ENCODE measurements at places on chromosomes 3 and 15. TPM values are rescaled to one million over a fixed set of nuclear protein-coding genes. Genes with fewer than 3 reads are reported as not detected.

- no peaks in the 10 kb centered on the region for H3K27me3 ChIP-seq
- no peak overlapping the region for H3K4me3 ChIP-seq
- no peak overlapping the region for H3K27ac ChIP-seq
- H3K4me1 ChIP-seq, result peaks cover 4% of the 10 kb centered on the region
Measured at GRCh38 chr3:142337994-142338393, 109.8 kb downstream of the XRN1 start.

DNA sequence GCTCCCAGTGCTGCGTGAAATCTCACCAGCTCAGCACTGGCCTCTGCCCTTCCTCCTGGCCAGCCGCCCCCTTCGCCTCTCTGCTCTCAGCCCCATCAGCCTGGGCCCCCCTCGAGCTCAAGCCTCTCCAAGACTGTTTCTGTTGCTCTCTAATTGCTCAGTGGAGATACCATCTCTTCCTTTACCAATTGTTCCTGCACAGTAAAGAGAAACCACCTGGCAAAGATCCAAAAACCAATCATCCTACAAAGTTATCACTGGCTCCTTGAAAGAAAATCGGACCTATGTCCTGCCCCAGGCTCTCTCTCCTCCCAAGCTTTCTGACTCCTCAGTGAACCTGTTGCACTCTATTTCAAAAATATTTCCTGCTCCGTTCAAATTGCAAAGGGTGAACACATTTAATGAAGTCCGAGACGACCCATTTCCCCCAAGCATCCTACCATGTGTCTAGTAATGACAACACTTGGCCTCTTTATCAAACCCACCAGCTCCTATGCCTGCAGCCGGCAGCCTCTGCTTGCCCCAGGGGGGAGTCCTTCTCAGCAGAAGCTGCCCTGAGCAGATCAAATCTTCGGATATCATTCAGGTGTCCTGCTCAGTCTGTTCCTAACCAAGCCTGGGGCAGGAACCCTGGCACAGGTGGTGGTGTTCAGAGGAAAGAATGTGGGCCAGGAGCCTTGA is 53.7 kb upstream of the FAM174B start:
- peaks cover 8% of the 10 kb centered on the region for H3K4me1 ChIP-seq
- H3K4me3 ChIP-seq, result no peak overlapping the region
- H3K27me3 ChIP-seq, result peaks cover 12% of the 10 kb centered on the region
- no peaks in the 10 kb centered on the region for H3K36me3 ChIP-seq
- no peak for DNase-seq

DNA sequence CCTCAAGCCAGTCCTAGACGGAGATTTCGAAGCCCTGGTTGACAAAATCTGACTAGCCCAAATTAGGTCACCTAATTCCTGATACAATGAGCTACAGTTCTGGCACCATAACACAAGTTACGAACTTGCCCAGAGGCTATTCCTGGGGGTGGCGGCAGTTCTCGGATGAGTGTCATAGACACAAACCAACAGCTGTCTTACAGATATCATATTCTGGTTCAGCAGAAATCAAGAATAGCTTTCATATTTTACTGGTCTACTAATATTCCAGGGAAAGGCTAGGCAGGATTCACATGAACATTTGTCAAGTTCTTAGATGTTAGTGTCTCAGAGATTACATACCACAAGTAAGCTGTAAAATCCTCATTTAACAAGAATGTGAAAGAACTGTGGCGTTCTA is 8.8 kb downstream of the ANAPC13 start:
- no peak overlapping the region for H3K4me3 ChIP-seq
- no peaks in the 10 kb centered on the region for H3K27me3 ChIP-seq
- no peak for DNase-seq
- H3K36me3 ChIP-seq, result peaks cover 32% of the 10 kb centered on the region
- no peak overlapping the region for H3K27ac ChIP-seq

- DNase-seq, result no peak
- no peaks in the 10 kb centered on the region for H3K36me3 ChIP-seq
- H3K27me3 ChIP-seq, result no peaks in the 10 kb centered on the region
- H3K27ac ChIP-seq, result no peak overlapping the region
- no peaks in the 10 kb centered on the region for H3K4me1 ChIP-seq
Measured at GRCh38 chr3:28989646-28990089, 291.2 kb upstream of the RBMS3 start.

The C3orf70 gene
- not detected for total RNA-seq

The MYO5C gene
- total RNA-seq, result 2.4 TPM

The LTK gene
- 1.1 TPM for total RNA-seq

The KY gene
- total RNA-seq, result not detected

All from activated CD4-positive, alpha-beta T cell treated with anti-CD3 and anti-CD28 coated beads, Interleukin-2, amount 10 ng/mL, durations not matched to agents 7 days and 5 days (primary cell).